ENCODE measurements at places on chromosomes 3 and 15. TPM values are rescaled to one million over a fixed set of nuclear protein-coding genes. Genes with fewer than 3 reads are reported as not detected.

GRCh38 chr15:90957791-90958190, 3.1 kb downstream of the RCCD1 start:
- DNase-seq, result no peak

DNA sequence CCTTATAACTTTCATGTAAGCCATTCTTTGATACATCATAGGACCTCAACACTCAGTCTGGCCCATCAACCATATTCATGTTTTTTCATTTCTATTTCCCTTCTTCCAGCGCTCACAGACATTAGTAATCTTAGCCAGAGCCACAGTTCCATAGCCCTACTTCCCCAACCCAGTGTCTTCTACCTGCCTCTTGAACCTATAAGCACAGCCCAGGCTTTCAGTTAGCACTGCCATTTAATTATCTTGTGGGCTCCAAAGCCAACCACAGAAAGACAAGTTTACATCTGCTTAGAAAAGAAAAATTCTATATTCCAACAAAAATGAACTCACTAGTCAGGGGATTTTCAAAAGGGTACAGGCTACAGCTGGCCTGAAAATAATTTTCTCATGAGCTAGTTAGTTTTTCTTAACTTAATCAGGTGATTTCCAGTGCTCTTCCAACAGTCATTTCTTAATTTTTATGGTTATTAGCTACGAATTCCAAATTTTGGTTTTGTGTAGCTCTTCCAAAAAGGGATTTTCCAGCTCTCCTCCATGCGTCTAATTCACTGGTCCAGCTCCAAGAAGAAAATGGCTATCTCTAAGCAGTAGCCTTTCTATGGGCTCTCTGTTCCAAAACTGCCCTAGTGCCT, 13.7 kb downstream of the CD200 start:
- DNase-seq, result no peak

- no peak for DNase-seq
Observed at GRCh38 chr3:16583551-16583950, 21.7 kb downstream of the DAZL start.

Gene ATP13A4
- total RNA-seq, result not detected

Gene CTXND1
- total RNA-seq, result 5.6 TPM

Gene DNASE1L3
- total RNA-seq, result 0.67 TPM

DNA sequence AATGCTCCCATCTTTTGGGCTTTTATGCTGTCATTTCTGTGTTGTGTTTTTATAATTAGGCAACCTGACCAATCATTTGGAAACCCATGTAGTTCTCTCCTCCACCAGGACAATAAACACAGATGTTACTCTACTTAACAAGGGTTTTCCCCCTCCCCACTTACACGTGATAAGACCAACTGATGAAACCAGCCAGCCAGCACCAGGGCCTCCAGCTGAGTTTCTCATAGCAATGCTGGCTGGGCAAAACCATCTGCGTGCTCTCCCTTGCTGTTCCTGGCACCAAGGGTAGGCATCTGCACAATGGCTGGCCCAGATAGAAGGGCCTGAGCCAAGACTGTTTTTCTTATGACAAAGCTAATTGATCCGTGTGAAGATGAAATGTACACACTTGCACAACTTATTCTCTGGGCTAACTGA, 310.4 kb downstream of the PLCL2 start:
- DNase-seq, result no peak

GRCh38 chr15:95409626-95410310, 920.7 kb upstream of the NR2F2 start:
- DNase-seq, result no peak

- no peak for DNase-seq
Observed at GRCh38 chr3:155196131-155197021, 97.1 kb downstream of the STRIT1 start.

DNA sequence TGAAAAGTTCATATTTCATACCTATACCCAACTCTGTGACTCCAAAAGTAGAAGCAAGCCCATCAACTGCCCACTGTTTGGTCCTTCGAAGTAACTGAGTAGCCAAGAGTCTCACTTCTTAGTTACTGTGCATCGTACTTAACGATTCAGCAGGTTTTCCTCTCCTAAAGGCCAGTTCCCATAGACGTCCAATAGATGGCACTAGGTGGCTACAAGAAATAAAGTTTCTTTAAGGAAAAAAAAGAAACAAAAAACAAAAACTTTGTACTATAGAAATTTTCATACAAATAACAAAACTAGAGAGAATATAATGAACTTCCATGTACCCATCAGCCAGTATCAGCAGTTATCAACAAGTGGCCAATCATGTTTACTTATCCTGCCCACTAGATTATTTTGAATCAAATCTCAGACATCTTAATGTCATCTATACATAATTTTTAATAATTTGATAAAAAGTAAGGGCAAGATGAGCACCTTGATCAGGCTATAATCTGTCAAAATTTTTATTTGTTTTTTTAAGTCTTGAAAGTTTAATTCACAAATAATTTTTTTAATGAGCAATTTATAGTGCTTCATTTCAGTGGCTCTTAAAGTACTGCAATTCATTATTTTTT, 63.8 kb upstream of the ACP3 start:
- no peak for DNase-seq

- DNase-seq, result no peak
Observed at GRCh38 chr3:120526011-120526870, 69.9 kb upstream of the NDUFB4 start.

Gene TMIE
- total RNA-seq, result 0.51 TPM

Gene SELENOS
- total RNA-seq, result 51.6 TPM

GRCh38 chr15:92075764-92076163, 222.3 kb downstream of the SLCO3A1 start:
- no peak for DNase-seq

Gene PDZRN3
- 66.0 TPM for total RNA-seq

GRCh38 chr3:19456738-19457137, 308.4 kb downstream of the KCNH8 start:
- DNase-seq, result no peak
